Lower lobe of right lung (tissue), 2 donors: ENCODE measurements at places on chromosomes 7 and 10.
A peak's percentile ranks its signal among the peaks of the same experiment; 100 is the strongest.

- no peak for DNase-seq
Measured at GRCh38 chr7:94382132-94382531, 12.6 kb upstream of the COL1A2 start.

GRCh38 chr7:21256310-21256877 lies 171.5 kb upstream of the SP4 start:
- DNase-seq: no peak

DNA sequence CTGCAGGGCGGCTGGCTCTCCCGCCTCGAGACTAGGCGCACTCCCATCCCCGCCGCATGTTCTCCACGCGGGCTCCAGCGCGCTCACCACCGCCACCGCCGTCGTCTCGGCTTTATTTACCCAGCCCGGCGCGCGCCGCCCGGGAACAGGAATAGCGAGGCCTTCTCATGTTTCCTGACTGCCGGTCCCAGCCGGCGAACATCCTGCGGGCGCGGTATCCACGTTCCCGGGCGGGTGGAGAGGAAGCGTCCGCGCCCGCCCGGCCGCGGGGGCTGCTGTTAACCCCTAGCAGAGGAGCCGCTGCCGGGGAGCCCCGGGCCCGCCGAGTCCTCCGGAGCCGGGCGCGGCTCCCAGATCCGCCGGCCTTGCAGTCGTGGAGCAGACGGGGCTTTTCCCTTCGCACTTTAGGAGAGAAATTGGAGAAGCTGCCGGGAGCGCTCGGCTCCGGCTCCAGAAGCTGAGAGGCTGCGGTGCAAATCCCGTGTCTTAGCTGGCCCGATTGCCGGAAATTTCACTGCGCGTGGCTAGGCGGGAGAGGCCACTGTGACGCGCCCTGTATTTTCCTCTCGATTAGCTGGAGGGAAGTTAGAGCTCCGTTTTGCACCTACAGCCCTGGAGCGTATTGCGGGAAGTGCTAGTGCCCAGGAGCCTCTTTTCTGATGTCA lies at the start of gene MKX:
Gene MKX, minus strand, starts transcription at position 88 of the 665 bp plus-strand sequence. CDS start 2,404 bp downstream, outside the sequence.
- DNase-seq: peak; percentile 66

- DNase-seq: no peak
Measured at GRCh38 chr7:26013551-26014083, 138.4 kb upstream of the NFE2L3 start.
